Right lobe of liver (tissue), 6 donors: ENCODE measurements at places on chromosomes 4 and X. TPM values are rescaled to one million over a fixed set of nuclear protein-coding genes. Genes with fewer than 3 reads are reported as not detected.

- no peaks in the 10 kb centered on the region for H3K4me1 ChIP-seq
- no peak for DNase-seq
- no peaks in the 10 kb centered on the region for H3K27me3 ChIP-seq
- H3K4me3 ChIP-seq = no peak overlapping the region
These were observed 253.4 kb upstream of the GPRIN3 start for GRCh38 chr4:89561048-89561447.

The CNOT6L gene
- 26.5 TPM for total RNA-seq

The WFS1 gene
- 19.7 TPM for total RNA-seq

DNA sequence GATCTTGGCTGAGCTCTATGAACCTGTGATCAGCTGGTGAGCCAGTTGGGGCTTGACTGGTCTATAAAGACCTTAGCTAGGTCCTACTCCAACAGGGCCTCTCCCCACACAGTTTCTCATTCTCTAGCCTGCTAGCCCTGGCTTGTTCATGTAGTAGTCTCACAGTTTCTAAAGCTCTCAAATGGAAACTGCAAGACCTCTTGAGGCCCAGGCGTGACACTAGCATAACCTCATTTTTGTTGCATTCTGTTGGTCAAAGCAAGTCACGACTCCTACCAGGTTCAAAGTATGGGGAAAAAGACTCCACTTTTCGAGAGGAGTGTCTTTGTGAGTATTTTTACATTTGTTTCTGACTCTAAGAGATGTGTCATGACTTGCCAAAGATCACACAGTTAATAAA is 50.9 kb downstream of the CEP44 start:
- H3K4me3 ChIP-seq = no peak overlapping the region
- H3K27ac ChIP-seq = no peak overlapping the region
- no peaks in the 10 kb centered on the region for H3K27me3 ChIP-seq

DNA sequence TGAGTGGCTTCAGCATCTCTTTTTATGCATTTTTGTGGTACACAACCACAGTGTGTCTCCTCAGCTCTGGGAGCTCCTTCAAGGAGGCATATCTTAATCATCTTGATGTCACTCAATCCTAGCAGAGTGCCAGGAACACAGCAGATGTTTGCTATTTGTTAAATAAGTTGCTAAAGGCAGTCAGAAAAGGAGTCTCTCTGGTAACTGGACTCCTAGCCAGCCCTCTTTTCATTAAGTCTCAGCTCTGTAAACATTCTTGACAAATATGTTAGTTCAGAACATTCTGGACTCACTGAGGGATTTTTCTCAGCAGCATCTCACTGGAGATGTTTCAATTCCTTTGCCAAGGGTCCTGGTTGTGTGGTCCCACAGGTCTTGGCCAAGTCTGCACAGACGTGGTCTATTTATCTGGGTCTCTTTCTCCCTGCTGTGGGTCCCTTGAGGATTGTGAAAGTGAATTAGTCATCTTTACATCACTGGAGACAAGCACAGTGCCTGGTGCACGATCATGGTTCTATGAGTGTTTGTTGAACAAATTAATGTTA is 20.3 kb upstream of the FAM9C start:
- no peak overlapping the region for H3K4me3 ChIP-seq
- no peaks in the 10 kb centered on the region for H3K27me3 ChIP-seq
- no peak for DNase-seq
- H3K4me1 ChIP-seq = no peaks in the 10 kb centered on the region
- no peak overlapping the region for H3K27ac ChIP-seq
